Activated T-helper 1 cell treated with Interleukin-2 at 50 U/mL for 16 hours (primary cell): ENCODE measurements at places on chromosomes 4 and X.

DNA sequence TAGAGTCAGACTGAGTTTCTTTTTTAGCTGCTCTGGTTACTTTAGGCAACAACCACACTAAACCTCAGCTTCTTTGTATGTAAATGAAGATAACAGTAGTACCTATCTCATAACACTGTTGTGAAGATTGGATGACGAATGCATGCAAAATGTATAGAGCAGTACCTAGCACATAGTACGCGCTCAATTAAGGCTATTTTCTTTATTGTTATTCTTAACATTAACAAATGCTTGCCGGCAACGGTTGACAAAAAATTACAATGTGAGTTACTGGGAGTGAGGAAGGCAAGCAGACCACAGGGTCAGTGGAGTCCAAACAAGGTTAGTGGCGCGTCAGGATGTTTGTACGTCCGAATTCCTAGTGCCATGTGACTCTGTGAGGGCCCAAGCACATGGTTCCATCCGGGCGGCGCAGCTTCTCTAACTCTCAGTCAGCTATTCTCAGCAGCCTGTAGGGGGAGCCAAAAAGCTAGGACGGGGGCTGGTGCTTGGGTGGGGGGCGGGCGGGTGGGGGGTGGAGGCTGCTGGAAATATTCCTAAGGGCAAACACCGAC, 821 bp upstream of the NALF2 start:
- no peak for DNase-seq

DNA sequence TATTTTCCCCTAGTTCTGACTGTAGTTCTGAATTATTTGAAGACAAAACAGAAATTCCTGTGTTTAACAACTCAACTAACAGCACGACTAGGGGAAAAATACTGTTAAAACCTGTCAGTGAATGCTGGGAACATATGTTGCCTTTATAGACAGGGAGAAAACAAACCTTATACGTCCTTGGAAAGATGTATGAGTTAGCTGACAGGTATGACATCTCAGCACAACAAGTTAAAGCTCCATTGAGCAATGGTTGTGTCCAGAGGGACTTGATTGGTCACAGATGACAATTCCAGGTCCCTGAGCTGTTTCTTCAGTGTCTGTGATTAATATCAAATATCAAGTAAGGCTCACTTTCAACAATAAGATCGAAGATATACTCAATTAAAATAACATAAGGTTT, 58.2 kb upstream of the DDIT4L start:
- DNase-seq: no peak

GRCh38 chr4:124181039-124181438, 531.5 kb downstream of the ANKRD50 start:
- no peak for DNase-seq

DNA sequence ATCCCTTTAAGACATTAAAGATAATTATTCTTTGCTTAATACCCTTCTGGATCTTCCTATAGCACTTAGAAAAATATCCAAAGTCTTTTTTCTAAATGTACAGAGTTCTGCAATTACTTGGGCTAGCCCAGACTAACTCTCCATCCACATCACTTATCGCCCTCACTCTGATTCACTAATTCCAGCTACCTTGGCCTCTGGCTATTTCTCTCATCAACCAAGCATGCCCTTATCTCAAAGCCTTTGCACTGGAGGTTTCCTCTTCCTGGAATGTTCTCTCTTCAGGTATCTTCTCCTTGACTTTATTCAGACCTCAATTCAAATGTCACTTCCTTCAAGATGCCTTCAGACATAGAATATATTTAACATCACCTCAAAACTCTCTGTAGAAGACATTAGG, 345.1 kb upstream of the SMIM31 start:
- no peak for DNase-seq

GRCh38 chr4:172946503-172946902, 222.1 kb upstream of the GALNT7 start:
- no peak for DNase-seq

DNA sequence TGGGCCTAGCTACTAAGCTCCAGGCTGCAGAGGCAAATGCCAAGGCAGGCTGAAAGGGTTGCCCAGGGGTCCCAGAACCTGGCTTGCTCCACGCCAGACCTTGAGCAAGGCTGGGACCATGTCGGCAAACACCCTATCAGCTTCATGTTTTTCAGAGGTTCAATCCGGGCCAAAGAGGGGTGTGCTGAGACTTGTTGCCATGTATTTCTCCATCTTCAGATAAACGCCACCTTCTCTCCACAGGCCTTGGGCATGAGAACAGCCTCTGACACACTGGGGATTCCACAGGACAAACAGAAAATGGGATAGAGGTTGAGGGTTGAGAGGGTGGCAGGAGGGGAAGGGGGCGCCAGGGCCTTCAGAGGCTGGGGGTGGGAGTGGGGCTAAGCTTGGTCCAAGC, 8.6 kb downstream of the PJA1 start:
- DNase-seq: no peak

DNA sequence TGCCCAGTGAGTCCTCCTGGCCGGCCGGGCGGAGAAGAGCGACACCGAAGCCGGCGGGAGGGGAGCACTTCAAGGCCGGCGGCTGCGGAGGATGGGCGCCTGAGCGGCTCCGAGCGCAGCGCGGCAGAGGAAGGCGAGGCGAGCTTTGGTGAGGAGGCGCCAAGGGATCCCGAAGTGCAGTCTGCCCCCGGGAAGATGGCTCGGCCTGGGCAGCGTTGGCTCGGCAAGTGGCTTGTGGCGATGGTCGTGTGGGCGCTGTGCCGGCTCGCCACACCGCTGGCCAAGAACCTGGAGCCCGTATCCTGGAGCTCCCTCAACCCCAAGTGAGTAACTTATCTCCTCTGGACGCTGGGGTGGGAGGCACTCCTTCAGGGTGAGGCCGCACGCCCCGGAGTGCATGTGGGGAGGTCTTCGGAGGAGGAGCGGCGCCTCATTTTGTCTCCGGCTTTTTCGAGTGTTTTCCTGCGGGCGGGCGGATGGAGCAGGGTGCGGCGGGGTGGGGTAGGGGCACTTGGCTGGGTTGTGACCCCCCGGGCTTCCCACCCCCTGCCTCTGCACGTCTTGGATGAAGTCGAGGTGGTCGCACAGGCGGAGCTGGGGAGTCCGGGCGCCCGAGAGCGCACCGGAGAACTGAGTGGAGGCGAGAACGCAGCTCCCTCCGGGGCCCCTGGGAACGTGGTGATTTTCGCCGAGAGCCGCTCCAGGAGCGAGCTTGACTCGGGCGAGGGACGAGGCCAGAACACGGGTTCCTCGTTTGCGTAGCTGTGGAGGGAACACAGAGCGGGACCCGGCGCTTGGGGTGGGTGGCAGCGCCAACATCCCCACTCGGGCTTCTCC, 979 bp downstream of the EFNB1 start:
- DNase-seq: no peak

- no peak for DNase-seq
Measured at GRCh38 chr4:62387808-62388207, 1187.7 kb downstream of the ADGRL3 start.

- DNase-seq: no peak
Measured at GRCh38 chr4:17284323-17285175, 227.3 kb downstream of the QDPR start.

GRCh38 chr4:173211838-173212237, 43.2 kb downstream of the GALNT7 start:
- DNase-seq: no peak

GRCh38 chr4:153008578-153009199, 72.6 kb downstream of the FHDC1 start:
- DNase-seq: no peak

- no peak for DNase-seq
Measured at GRCh38 chrX:2497961-2498780, 2.6 kb downstream of the DHRSX start.

GRCh38 chr4:106032851-106033286, 137.6 kb downstream of the NPNT start:
- DNase-seq: no peak

- no peak for DNase-seq
Measured at GRCh38 chrX:34365471-34365870, 233.4 kb upstream of the FAM47A start.

GRCh38 chr4:22179124-22179874, 230.7 kb upstream of the KCNIP4 start:
- no peak for DNase-seq

DNA sequence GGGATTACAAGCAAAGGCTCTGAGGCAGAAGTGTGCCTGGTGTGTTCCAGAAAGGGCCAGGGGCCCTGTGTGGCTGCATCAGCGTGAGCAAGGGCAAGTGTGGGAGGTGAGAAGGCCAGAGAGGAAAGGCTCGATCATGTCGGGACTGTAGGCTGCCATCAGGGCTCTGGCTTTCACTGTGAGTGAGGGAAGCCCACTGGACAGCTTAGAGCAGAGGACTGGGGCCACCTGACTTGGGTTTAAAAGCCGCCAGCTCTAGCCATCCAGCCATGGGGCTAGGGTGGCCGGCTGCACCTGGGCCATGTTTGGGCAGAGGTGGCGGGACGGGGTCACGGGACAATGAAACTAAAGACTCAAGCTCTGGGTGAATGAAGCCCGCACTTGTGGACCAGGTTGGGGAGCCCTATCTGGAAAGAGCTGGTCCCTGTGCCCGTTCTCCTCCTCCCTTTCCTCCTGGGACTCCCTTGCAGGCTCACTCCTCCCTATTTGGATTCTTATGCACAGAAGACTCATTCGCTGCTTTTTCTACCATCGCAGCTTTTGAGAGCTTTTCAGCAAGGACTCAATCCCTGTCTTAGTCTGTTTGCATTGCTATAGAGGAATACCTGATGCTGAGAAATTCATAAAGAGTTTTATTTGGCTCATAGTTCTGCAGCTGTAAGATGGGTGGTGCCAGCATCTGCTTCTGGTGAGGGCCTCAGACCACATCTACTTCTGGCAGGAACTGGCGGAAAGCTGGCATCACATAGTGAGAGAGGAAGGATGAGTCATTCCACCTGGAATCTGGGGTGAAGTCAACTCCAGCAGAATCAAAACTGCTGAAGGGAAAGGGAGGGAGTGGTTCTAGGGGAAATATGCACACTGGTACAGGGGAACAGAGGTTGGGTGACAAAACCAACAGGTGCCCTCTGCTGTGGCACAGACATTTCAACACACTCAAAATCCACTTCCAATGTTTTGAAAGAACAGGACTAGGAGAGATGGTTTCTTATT, 15.3 kb downstream of the CTAG1B start:
- DNase-seq: no peak

- no peak for DNase-seq
Measured at GRCh38 chrX:64842492-64842891, 133.8 kb downstream of the ZC4H2 start.

DNA sequence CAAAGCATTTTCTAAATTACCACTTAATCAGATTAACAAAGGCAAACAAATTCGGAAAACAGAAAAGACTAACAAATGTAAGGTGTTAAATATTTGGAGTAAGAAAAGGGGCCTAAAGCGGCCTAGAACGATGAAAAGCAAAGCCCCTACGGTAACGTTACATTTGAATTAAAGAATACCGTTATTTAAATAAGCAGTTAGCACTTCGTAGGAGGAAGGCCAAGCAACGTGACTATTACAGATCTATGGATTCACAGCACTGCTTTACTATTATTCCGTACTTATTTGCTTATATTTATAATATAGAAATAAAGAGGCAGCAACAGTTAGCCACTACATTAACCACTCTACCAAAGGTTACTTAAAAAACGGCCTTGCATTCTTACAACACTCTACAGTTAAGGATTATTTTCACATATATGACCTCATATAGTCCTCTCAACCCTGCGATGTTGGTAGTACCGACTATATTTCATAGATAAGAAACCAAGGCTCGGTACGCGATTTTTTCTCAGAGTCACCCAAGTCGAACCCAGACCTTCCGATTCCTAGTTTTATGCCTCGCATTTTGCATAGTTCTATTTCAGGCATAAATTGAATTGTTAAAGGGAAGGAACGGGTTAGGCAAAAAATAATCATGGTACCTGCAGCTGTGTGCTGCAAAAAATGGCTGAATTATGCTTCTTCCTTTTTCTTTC, 2.9 kb downstream of the KLHL15 start:
- DNase-seq: no peak

- no peak for DNase-seq
Measured at GRCh38 chr4:185958094-185958747, 110.7 kb upstream of the TLR3 start.

DNA sequence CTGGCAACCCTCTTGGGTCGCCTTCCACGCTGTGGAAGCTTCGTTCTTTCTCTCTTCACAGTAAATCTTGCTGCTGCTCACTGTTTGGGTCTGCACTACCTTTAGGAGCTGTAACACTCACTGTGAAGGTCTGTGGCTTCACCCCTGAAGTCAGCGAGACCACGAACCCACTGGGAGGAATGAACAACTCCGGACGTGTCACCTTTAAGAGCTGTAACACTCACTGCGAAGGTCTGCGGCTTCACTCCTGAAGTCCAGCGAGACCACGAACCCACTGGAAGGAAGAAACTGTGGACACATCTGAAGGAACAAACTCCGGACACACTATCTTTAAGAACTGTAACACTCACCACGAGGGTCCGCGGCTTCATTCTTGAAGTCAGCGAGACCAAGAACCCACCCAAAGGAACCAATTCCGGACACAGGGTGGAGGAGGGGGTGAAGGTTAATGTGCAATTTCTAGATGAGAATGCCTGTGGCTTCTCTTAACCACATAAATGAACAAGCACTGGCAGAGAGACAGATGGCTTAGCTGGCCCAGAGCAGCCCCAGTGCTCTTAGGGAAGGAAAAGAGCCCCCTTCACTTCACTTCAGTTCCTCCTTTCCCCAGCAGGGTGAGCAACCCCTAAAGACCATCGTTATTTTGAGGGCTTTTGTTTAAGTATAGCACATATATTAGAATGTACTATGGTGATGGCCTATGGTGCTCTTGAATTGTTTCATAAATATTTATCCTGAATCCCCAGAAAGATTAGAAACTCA, 73.0 kb downstream of the LUZP4 start:
- DNase-seq: no peak

GRCh38 chr4:2402048-2402842, 16.2 kb downstream of the ZFYVE28 start:
- no peak for DNase-seq

DNA sequence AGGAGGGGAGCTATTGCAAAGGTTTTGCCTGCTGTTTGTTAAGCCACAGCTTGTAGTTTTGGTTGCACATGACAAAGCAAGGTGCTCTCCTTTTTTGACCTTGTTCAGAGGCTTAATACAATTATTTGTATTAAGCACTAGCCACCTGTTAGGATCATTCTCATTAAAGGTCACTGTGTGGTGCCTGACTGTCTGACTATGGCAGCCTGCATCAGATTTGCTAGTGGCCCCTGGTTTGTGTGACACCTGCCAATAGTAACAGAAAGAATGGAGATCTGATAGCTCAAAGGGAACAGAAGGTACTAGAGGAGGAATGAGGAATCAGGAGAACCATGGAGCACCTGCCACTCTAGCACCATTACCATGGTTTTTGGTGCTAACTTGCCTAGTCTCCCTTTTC, 102.5 kb downstream of the POLA1 start:
- no peak for DNase-seq

GRCh38 chr4:71187404-71188155, 151.2 kb upstream of the SLC4A4 start:
- no peak for DNase-seq
